ENCODE measurements at places on chromosomes 6 and 20. TPM values are rescaled to one million over a fixed set of nuclear protein-coding genes. Genes with fewer than 3 reads are reported as not detected.
A peak's percentile ranks its signal among the peaks of the same experiment; 100 is the strongest.

HLA-F gene
- 61.8 TPM for total RNA-seq

TRIM15 gene
- total RNA-seq = not detected

MATN4 gene
- 0.56 TPM for total RNA-seq

MTRF1L gene
- total RNA-seq = 30.8 TPM

GGTLC1 gene
- total RNA-seq = not detected

IL22RA2 gene
- total RNA-seq = not detected

USP49 gene
- total RNA-seq = 3.1 TPM

NUDT3 gene
- total RNA-seq = 49.9 TPM

MAK gene
- 0.28 TPM for total RNA-seq

- DNase-seq = no peak
Measured at GRCh38 chr20:60352596-60352995, 394.4 kb downstream of the CDH26 start.

- no peak for DNase-seq
Measured at GRCh38 chr6:39128832-39129231, 13.8 kb upstream of the SAYSD1 start.

DNA sequence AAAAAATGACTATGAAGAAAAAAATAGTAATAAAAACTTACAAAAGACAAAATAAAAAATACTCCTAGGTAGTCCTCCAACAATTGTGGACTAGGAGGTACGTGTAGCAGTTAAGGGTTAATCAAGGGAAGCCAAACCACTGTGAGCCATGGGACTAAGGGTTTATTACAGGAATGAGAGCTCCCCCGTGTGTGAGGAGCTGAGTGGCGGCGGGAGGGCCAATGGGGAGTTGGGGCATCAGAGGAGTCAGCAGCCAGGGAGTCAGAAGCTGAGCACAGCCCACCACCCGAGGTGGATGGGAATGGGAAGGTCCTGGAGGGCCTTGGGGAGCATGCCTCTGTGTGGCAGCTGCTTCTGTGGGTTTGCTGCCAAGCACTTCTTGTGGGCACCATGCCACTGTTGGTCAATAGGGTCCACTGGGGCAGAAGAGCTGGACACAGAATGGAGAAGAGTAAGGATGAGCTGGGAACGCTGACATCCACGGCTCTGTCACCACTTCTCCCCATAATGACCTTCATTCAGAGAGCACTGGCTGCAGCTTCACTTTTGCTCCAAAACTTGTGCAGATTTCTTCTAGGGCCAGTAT is 373.3 kb downstream of the CDKAL1 start:
- no peak for DNase-seq

DNA sequence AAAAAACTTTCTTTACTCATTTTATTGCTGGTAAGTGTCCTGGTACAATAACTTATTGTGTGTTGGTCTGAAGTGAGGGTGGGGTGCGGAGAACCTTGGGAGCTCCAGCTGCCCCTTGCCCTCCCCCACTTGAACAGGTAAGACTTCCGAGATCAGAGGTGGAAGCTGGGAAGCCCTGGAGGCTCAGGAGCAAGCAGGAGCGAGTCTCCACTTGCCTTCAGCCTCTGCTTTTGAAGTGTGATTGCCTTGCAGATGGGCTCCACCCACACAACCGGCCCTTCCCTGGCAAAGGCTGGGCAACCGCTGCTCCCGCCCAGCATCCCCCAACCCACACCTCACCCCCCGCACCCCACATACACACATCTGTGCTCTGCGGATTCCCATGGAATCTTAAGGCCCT is 179.6 kb downstream of the TFAP2C start:
- DNase-seq = no peak

- DNase-seq = no peak
Measured at GRCh38 chr6:42339991-42340401, 111.7 kb downstream of the TRERF1 start.

GRCh38 chr20:54013471-54013870 is 56.9 kb downstream of the BCAS1 start:
- no peak for DNase-seq

GRCh38 chr6:6008648-6009421 is 2.1 kb upstream of the NRN1 start:
- DNase-seq = peak; percentile 91

DNA sequence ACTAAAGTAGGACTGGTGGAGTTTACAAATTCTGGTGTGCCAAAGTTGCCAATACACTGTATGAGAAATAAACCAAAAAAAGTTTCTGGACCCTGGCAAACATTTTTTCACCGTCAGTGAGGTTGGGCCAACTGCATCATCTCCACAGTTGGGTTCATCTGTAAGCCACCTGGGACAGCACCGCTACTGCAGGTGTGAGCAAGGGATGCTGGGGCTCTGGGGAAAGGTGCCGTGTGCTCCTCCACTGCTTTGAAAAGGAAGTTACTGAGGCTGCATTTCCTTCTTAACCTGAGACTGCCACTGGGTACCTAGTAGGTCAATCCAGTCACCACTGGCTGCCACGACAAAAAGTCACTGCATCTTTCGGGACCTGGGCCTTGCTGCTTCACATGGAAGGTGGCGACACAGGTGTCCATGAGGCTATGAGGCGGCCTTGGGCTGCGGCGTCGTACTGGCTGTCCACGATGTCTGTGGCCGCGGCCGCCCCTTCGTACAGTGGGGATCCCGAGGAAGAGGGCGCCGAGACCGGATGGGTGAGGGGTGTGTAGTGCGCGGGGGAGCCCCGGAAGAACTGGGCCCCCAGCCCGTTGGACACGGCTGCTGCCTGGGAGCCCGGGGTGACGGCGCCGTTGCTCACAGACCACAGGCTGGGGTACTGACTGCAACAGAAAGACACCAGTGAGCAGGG is 9.6 kb downstream of the TBXT start:
- no peak for DNase-seq

DNA sequence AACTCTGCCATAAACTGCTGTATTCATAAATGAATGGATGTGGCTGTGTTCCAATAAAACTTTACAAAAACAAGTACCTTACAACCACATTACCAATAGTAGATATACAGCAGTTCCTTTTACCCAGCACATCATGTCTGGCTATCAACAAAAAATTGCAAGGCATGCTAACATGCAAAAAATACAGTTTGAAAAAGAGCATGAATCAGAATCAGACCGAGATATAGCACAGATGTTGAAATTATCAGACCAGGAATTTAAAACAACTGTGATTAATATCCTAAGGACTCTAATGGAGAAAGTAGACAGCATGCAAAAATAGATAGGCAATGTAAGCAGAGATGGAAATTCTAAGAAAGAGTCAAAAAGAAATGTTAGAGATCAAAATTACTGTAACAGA is 8.4 kb upstream of the NUS1 start:
- no peak for DNase-seq

DNA sequence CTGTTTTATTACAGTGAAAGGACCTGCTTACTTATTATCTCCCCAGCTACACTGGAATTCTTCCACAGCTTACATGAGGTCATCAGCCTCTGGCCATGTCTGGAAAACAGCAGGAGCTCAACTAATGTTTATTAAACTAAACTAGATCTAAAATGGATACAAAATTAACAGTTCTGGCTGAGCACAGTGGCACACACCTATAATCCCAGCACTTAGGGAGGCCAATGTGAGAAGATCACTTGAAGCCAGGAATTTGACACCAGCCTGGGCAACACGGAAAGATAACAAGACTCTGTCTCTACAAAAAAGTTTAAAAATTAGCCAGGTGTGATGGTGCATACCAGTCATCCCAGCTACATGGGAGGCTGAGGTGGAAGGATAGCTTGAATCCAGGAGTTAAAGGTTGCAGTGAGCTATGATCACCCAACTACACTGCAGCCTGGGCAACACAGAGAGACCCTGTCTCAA is 220.8 kb upstream of the MARCKS start:
- DNase-seq = no peak

- peak; percentile 98 for DNase-seq
Measured at GRCh38 chr20:49936153-49937026, at the start of gene RNF114. TSS of gene RNF114 (plus strand) at chr20:49936397. CDS start at chr20:49936413, 16 bp downstream.

- no peak for DNase-seq
Measured at GRCh38 chr20:45857882-45858216, 435 bp downstream of the ZSWIM3 start.

GRCh38 chr6:12749531-12750379 is 33.2 kb downstream of the PHACTR1 start:
- DNase-seq = no peak

DNA sequence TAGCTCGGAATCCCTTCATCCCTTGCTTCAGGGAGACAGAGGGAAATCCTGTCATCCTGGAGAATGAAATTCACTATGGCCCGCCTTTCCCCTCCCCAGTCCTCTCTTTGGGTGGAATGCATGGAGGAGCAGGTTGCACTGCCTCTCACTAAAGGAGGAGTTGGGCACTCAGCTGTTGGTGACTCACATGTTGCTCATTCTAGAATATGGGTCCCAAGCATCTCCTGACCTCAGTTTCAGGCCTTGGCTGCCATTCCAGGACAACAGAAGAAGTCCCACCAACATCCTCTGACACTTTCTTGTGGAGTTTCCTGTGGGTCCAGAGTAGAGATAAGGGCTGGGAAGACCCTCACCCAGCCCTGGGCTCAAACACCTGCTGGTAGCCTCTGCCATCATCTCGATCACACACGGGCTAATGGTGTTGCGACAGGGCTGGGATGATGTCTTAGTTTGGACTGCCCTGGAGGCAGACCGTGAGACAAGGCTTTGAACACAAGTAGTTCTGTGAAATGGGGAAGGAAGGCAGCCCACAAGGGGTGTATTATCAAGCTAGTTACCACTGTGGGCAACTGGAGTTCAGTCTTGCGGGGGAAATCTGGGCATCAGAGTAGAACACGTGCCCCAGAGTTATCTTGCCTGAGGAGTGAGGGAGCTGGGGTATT is 52.4 kb upstream of the RNF24 start:
- DNase-seq = no peak

DNA sequence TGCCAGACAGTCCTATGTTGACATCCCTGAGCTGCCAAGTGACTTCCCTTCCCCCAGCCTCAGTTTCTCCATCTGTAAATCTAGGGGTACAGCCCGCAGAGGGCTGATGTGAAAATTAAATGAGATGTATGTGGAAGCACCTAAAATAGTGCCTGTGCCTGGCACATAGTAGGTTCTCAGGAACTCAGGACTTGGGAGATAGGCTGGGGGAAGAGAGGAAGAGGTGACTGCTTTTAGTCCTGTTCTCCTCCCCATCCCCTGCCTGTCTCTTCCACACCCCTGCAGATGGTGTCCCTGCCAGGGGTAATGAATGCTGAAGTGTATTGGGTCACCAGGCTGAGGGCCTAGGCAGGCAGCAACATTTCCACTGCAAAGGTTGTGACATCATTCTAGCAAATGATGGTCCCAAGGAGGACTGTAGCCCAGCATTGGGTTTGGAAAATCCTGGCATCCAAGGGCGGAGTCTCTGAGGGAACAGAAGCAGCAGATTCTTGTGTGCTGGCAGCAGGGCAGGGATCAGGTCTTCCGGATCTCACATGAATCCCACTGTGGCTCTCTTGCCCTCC is 1.8 kb downstream of the SNPH start:
- no peak for DNase-seq

GRCh38 chr6:142339968-142340658 is 38.3 kb downstream of the ADGRG6 start:
- DNase-seq = no peak

DNA sequence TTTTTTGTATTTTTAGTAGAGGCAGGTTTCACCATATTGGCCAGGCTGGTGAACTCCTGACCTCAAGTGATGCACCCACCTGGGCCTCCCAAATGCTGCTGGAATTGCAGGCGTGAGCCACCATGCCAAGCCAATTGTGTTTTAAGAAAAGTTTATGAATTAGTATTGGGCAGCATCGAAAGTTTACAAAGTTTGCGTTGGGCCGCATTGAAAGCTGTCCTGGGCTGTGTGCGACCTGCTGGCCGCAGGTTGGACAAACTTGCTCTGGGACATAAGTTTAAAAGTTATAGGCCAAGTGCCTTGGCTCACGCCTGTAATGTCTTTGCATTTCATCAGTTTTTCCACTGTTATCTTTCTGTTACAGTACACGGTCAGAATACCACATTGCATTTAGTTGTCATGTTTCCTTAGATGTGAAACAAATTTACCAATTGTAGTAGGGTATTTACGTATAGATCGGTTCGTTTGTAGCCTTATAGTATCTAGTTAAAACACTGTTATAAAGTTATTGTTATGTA is 39.5 kb downstream of the ASXL1 start:
- DNase-seq = no peak

GRCh38 chr20:31515072-31515774 is 981 bp downstream of the HM13 start:
- DNase-seq = no peak

- no peak for DNase-seq
Measured at GRCh38 chr20:17666481-17666880, 15.6 kb downstream of the RRBP1 start.

DNA sequence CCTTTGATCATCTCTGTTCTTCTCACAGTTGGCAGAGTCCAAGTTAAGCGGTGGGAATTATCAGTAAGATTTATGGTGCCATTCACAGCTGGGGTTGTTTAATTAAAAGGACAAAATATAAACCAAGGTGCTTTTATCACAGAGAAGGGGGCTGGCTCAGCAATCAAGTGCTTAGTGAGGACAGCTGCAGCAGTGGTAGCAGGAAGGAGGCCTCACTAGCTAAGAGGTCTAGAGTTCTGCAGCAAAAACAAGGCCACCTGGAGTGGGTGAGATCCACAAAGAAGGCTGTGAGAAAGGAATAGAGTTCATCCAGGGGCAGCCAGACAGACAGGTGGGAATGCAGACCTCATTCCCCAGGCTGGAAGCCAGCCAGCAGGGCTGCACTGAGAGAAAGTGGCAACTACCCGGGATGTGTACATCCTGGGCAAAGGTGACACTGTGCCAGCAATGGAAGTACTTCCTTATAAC is 37.1 kb downstream of the PIGU start:
- no peak for DNase-seq

GRCh38 chr6:15025446-15025845 is 220.4 kb upstream of the JARID2 start:
- DNase-seq = no peak

- no peak for DNase-seq
Measured at GRCh38 chr20:19025430-19026120, 186.9 kb upstream of the SLC24A3 start.

GRCh38 chr20:50464026-50464724 is 46.0 kb upstream of the PTPN1 start:
- DNase-seq = peak; percentile 83

All from posterior vena cava (tissue), 2 donors.